ENCODE measurements at places on chromosomes 3 and 15. TPM values are rescaled to one million over a fixed set of nuclear protein-coding genes. Genes with fewer than 3 reads are reported as not detected.

DNA sequence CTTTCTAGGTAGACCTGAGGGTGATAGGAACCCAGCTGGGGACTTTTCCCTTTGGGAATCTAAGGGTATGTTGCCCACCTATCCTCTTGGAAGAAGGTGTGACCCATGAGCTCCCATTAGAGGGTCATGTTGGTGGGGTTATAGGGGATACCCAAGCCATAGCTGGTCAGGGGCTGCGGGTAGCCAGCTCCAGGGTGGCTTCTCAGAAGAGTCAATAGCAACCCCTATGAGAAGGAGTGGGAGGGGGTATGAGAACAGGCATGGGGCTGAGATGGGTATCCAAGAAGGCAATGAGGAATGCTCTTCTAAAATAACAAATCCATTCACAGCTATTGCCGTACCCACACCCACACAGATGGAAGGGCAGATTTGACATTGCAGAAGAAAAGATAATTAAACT is 217.8 kb downstream of the UACA start:
- no peak for DNase-seq

DNA sequence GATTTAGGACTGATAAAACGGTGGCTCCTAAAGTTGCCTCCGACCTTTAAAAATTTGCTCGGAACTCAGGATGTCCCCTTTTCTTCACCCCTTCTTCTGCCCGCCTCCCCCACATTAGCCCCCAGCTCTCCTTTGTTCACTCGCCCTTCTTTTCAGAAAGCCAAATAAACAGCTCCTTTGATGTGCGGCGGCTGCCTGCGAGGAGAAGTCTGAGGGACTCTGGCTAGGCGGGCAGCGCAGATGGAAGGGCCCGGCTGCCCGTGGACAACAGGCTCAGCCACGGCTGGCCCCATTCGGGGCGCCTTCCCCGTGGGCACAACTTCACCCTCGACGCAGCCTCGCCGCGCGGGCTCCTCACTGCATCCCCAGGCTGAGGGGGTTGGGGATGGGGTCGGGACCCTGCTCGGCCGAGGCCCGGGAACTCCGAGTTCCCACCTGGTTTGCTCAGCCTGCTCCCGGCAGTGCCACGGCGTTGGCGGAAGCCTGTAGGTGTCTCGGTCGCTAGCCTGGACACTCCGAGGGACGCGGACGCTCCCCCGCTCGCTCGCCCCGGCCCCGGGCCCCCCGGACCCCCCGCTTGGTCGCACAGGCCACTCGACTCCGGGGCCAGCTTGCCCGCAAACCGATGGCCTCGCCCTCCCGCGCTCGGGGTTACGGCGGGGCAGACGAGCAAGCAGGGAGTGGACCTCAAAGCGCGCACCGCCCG is 897 bp upstream of the TLE3 start:
- peak; percentile 67 for DNase-seq

DNA sequence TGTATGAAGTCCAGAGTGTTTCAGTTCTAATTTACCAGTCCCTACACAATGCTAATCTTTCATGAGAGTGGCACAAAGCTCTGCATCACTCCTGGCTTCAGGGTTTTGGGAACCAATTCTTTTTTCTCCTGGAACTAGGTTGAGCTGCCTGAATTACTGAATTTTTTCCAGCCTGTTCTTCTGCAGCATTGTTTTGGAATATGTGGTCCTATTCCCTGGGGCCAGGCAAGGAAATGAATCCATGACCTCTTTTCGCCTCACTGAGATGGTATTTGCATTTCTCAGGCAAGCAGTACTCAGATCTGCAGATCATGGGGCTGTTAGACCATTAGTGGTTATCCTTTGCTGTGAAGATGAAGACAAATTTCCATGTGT is 25.6 kb upstream of the GPR171 start:
- no peak for DNase-seq

GRCh38 chr15:48802867-48803266 is 8.0 kb downstream of the CEP152 start:
- DNase-seq, result peak; percentile 56

DNA sequence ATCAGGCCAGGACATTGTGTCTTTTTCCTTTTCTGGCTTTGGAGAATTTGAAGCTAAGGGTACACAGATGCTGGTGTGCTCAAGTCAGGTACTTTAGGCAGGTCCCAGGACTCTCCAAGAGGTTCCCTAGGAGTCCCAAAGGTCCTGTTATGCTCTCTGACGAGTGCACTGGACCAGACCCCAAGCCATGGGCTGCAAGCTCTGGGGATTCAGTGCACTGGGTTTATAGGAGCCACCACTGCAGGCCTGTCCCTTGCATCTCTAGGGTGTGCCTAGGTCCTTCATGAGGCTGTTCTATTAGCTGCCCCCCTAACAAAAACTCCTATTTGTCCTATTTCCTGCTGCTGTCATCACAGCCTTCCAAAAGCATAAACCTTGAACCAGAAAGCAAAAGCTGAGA is 31.9 kb upstream of the BFSP2 start:
- DNase-seq, result no peak

GRCh38 chr15:80431635-80432344 is 27.6 kb downstream of the ARNT2 start:
- DNase-seq, result no peak

- DNase-seq, result no peak
Measured at GRCh38 chr3:99941211-99941610, 123.5 kb downstream of the CMSS1 start.

DNA sequence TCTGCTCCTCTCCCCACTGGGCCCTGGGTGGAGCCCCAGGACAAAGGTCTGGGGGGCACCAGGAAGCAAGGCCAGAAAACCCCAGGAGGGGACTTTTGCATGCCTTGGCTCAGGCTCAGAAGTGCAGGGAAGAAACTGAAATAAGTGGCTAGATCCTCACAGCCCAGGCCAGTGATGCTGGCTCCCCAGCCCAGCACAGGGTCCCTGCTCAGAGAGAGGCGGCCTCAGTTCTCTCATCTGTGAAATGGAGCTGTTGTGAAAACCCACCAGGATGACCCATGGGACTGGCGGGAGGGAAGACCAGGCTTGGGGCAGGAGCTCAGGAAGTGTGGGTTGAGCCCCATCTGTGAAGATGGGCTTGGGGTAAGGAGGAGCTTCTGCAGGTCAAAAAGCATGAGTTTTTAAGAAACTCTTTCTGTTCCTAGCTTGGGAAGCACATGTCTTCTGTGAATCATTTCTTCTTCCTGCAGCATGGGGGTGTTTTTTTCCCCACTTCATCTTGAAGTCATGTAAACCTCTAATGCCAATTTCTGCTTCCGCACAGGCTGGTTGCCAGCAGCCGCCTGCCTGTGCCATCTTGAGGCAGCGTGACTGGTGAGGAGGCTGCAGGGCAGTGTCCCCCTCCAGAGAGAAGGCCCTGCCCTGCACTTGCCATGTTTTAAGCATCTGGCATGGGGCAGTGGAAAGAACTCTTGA is 118.6 kb downstream of the SMAD6 start:
- DNase-seq, result no peak

Gene GRIP2
- total RNA-seq, result 4.0 TPM

Gene IL5RA
- not detected for total RNA-seq

Gene ESYT3
- total RNA-seq, result 0.06 TPM

DNA sequence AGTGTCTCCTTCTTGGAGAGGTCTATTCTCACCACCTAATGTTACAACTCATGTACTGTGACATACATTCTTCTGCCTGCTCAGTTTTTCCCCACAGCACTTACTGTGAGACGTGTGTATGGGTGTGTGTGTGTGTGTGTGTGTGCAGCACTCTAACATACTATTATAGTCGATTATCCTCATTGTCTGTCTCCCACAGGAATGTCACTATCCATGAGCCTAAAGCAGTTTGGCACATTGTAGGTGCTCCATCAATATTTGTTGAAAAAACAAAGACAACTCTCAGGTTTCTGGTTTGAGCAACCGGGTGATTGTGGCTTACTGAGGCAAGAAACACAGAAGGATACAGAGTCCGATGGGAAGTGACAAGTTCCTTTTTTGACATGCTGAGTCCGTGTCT is 8.6 kb upstream of the ZNF148 start:
- no peak for DNase-seq

Gene KCNH8
- not detected for total RNA-seq

- DNase-seq, result no peak
Measured at GRCh38 chr3:18937574-18937973, 210.7 kb upstream of the KCNH8 start.

- no peak for DNase-seq
Measured at GRCh38 chr3:29385046-29385830, 104.4 kb downstream of the RBMS3 start.

DNA sequence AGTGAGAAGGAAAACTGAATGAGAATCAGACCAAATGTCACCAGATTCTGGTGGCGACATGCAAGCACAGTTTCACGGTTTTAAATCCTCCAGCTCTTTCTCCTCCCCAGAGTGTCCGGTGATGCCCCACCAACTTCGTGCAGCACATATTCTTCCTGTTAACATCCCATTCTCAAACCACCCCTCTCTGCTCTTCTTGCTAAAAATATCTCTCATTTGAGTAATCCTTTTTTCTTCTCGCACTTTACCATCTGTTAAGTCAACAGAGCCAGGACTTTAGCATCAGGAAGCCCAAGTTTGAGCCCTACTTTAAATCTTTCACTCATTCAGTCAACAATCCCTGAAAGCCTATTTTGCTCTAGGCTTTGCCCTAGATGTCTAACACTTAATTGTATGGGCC is 68.2 kb upstream of the VGLL4 start:
- no peak for DNase-seq

- DNase-seq, result no peak
Measured at GRCh38 chr3:69008980-69009379, 4.5 kb downstream of the EOGT start.

Gene STXBP5L
- total RNA-seq, result 0.03 TPM

DNA sequence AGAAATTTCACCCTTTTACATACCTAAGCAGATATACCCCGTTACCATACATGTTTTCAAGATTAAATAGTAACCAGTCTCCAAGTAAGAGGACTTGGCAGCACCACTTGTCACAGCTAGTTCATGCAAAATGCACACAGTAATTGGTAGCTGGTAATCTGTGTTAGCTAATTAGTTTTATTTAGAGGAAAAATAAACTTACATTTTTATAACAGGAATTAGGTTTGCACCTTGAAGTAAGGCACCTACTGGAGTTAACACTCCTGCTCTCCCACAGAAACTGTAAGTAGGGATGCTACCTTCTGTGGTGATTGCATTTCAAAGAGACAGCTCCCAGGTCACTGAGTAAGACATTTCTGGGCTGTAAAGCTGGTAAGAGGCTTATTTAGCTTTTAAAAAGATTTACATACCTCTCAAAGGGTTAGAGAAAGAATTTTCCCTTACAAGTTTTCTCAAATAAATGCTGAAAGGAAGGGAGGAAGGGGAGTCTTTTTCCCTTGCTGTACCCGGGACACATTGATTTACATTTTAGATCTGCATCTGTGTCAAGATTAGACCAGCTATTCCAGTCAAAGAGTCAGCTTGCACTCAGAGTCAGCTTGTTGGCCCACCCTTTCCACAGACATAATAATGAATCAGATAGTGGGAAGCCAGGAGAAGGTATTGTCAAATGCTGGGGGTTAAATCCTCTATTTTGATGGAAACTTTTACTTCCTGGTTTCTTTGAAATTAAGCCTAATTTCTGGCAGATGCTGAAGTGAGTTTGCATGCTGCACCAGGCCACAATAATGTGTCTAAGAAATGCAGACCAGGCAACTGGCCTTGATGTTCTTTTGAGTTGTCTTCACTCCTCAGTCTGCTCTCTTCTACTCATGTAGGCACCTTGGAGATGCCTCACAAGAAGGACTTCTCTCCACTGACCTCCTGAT is 77.6 kb upstream of the CHD2 start:
- no peak for DNase-seq

Gene TM4SF1
- 140 TPM for total RNA-seq

Gene CACNA2D3
- total RNA-seq, result not detected

- DNase-seq, result peak; percentile 55
Measured at GRCh38 chr3:134666466-134666865, 15.6 kb upstream of the KY start.

Gene ITGA11
- 2.0 TPM for total RNA-seq

- no peak for DNase-seq
Measured at GRCh38 chr3:189673535-189673934, 42.3 kb downstream of the TP63 start.

GRCh38 chr15:66953523-66954229 is 111.7 kb upstream of the SMAD3 start:
- DNase-seq, result no peak

DNA sequence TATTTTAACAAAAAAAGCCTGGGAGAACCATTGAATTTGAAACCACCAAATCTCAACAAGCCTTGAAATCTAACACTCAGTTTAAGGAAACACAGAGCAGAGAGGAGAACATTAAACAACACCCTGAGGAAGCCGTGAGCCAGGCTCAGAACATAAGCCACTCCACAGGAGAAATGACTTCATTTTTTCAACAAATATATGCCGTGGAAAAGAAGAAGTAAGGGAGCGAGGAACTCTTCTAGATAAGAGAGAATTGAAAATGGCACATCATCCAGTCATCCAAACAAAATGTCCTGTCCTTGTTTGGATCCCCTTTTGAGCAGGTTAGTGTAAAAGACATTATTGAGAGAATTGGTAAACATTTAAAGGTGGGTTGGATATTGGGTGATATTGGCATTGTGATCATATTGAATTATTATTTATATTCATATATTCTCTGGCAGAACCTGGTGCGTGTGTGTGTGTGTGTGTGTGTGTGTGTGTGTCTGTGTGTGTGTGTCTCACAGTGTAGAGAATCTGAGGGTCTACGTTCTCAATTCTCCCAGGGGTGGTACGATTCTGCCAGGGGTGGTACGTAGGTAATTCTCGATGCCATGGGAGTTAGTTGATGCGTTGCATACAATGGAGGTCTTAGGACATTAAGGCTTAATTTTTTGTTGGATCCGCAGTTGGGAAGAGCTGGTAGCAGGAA is 94.4 kb downstream of the ST6GAL1 start:
- no peak for DNase-seq
